ENCODE measurements at places on chromosomes 7 and 10. TPM values are rescaled to one million over a fixed set of nuclear protein-coding genes. Genes with fewer than 3 reads are reported as not detected.

GRCh38 chr10:47257396-47258120, 42.4 kb upstream of the GDF10 start:
- H3K4me3 ChIP-seq: no peak overlapping the region
- DNase-seq: peak; percentile 71
- no peaks in the 10 kb centered on the region for H3K36me3 ChIP-seq
- H3K4me1 ChIP-seq: peaks cover 36% of the 10 kb centered on the region

- no peak within 1 kb of the TSS for H3K27ac ChIP-seq
- H3K4me1 ChIP-seq: peaks cover 4% of the 10 kb centered on the region
- peaks cover 14% of the 10 kb centered on the region for H3K27me3 ChIP-seq
- no peak for DNase-seq
- no peaks in the 10 kb centered on the region for H3K36me3 ChIP-seq
These were observed at the start of the genes DYDC1 and DYDC2 for GRCh38 chr10:80356563-80356988. Gene DYDC1, minus strand, starts transcription at chr10:80356755. Its CDS starts 4,154 bp downstream, at chr10:80352601. Gene DYDC2, plus strand, starts transcription at chr10:80356781. Its CDS starts 5,663 bp downstream, at chr10:80362444.

DNA sequence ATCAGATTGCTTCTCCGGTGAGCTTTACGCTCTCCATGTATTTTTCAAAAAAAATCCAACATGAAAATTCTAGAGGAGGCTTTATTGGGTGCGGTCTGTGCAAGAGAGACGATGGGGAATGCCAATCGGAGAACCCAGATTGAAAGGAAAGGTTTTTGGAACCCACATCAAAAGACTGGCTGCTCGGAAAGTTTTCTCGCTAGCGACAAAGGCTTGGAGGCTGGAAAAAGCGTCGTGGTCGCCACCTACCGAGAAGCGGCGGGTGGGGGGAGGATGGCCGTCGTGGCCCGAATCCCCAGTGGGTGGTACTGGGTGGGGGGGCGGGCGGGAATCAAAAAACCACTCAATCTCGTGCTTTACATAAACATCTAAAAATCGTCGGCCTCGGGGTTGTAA, 1.1 kb upstream of the GTF2I start:
- peak; percentile 50 for DNase-seq
- H3K36me3 ChIP-seq: peaks cover 28% of the 10 kb centered on the region
- H3K4me3 ChIP-seq: peak overlapping the region; percentile 100
- peaks cover 29% of the 10 kb centered on the region for H3K4me1 ChIP-seq
- H3K27ac ChIP-seq: no peak overlapping the region

DNA sequence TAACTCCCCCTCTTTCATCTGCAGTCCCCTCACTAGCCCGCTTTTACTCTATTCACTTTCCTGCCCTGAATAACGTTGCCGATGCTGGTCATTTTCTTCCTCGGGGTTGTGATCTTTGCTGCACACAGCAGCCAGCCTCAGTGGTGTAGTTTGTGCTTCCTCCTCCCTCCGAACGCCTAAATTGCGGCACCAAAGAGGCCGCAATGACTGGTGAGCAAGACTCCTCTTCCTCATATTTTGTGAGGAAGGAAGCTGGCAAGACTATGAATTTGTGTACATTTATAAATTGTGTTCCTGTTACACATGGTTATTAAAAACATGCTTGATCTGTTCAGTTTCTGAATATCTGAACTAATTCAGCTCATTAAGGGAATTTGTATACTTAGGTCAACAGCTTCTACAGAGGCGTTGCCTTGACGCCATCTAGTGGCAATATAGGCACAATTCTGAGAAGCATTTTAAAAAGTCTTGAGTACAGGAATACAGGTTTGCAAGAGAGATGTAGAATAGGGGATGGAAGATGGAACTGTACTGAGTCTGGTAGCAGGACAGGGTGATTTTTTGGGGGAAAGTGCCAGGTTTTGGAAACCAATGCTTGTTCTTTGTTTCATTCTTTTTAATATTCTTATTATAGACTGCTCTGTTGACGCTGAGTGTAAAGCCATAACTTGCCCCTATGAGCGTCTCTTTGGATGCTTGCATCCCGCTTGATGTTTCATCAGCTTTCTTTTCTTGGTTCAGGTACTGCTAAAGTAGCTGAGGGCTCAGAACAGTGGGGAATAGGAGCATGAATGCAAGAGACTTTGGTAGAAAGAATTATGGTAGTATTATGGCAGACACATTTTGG, 4.1 kb upstream of the TAS2R5 start:
- H3K4me1 ChIP-seq: no peaks in the 10 kb centered on the region
- H3K27ac ChIP-seq: no peak overlapping the region
- H3K4me3 ChIP-seq: no peak overlapping the region
- H3K36me3 ChIP-seq: no peaks in the 10 kb centered on the region
- no peaks in the 10 kb centered on the region for H3K27me3 ChIP-seq

GRCh38 chr7:131525820-131526219, 30.6 kb downstream of the PODXL start:
- H3K27me3 ChIP-seq: no peaks in the 10 kb centered on the region
- no peaks in the 10 kb centered on the region for H3K4me1 ChIP-seq
- no peak overlapping the region for H3K4me3 ChIP-seq
- no peak overlapping the region for H3K27ac ChIP-seq

DNA sequence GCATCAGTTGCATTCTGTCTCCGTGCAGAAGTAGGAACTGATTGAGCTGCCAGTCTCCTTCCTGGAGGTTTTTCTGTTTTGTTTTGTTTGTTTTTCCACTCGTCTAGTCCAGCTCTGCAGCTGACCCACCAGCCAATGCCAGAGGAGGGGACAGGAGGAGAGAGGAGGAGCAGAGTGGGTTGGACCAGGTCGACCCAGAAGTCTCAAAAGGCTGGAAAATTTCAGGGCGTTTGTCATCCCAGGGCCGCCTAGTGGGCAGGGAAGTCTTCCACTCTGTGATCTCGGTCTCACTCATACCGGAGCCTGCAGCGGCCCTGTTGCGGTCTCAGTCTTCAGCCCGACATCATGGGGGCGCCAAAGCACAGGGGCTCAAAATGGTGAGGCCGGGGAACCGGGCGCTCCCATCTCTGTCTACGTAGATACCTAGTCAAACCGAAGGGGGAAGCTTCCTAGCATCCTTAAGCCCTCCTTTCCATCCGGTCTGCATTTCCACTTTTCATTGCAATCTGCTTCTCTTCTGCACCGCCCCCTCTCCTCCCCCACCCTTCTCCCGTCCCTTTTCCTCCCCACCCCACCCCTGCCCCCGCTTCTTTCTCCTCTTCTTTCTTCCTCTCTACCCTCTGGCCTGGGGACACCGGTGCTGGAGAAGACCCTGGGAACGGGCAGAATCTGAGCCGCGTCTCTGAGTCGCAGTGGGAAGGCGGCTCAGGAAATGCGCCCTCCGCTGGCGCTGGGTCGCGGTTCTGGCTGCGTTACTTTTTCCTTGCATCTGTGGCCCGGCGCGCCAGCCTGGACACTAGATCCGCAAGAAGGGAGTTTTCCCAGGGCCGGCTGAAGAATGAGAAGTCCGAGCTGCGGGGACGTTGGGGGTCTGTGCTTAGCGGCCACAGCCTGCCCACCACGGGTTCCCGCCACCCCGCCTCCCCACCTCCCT, 16.2 kb upstream of the PAX2 start:
- H3K36me3 ChIP-seq: no peaks in the 10 kb centered on the region
- no peak overlapping the region for H3K27ac ChIP-seq
- H3K27me3 ChIP-seq: peaks cover 99% of the 10 kb centered on the region

- peak; percentile 31 for DNase-seq
- no peak overlapping the region for H3K27ac ChIP-seq
- no peaks in the 10 kb centered on the region for H3K4me1 ChIP-seq
- H3K4me3 ChIP-seq: no peak overlapping the region
- no peaks in the 10 kb centered on the region for H3K27me3 ChIP-seq
These were observed 100.4 kb upstream of the RET start for GRCh38 chr10:42976351-42977031.

The PYROXD2 gene
- total RNA-seq: 13.8 TPM

DNA sequence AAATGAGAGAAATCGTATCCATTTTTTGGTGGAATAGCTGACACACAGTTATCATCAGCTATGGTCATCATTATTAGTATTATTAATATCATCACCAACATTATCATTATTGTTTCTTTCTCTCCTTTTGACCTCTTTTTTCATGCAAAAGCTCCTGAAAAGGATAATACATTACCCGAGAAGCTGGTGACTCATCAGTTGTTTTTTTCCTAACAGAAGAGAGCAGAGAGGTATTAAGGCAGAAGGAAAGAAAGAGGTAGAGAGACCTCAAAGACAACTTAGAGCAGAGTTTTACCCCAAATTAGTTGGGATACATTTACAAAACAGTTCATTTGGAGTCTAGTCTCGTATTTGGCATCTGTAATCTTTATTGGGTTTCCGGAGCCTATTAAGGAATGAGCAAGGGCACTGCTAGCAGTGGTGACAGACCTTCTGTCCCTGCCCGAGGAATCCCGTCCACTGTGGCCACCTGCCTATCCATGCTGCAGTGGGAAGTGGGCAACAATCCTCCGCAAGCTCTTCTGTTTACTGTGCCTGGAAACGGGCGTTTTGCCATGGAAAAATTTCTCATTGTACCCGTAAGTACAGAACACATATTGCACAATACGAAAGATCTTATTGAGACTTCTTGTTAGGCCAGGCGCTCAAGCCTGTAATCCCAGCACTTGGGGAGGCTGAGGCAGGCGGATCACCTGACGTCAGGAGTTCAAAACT, 170.0 kb upstream of the MKLN1 start:
- DNase-seq: no peak
- peaks cover 33% of the 10 kb centered on the region for H3K4me1 ChIP-seq
- no peak overlapping the region for H3K27ac ChIP-seq
- no peaks in the 10 kb centered on the region for H3K27me3 ChIP-seq

GRCh38 chr10:132275426-132276178, 32.1 kb downstream of the STK32C start:
- H3K4me3 ChIP-seq: no peak overlapping the region
- no peaks in the 10 kb centered on the region for H3K4me1 ChIP-seq
- no peaks in the 10 kb centered on the region for H3K36me3 ChIP-seq
- H3K27me3 ChIP-seq: peaks cover 23% of the 10 kb centered on the region
- no peak for DNase-seq

The GPC2 gene
- total RNA-seq: 4.4 TPM

DNA sequence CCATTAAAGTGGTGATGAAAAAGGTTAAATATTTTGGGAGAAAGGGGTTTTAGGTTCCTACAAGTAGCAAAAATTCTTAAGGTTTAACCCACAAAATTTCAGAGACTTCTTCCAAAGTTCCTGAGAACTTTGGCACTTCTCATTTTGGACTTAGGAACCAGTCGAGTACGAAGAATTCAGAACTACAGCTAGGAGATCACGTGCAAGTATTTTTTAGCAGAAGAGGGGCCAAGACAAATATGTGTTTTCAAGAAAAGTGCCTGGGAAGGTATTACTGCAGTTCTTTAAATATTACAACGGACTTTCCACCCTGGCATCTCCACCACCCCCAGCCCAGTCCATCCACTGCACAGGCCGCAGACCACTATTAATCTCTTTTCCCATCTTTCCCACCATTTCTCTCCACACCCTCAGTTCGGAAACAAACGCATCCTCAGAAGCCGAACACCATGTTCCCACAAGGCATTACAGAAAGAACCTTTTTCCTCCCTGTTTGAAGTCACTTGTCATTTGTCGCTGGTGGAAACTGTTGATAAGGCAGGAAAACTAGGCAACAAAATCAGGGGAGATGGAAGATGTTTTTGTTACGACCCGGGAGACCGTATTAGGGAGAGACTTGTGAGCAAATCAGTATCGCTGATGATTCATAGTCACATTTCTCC, 7.1 kb downstream of the INHBA start:
- H3K36me3 ChIP-seq: peaks cover 78% of the 10 kb centered on the region
- H3K4me1 ChIP-seq: peaks cover 30% of the 10 kb centered on the region
- peak overlapping the region; percentile 92 for H3K27ac ChIP-seq
- no peak for DNase-seq
- H3K4me3 ChIP-seq: peak overlapping the region; percentile 58

The GATAD1 gene
- 14.6 TPM for total RNA-seq

- no peaks in the 10 kb centered on the region for H3K27me3 ChIP-seq
- H3K4me3 ChIP-seq: no peak overlapping the region
- no peak overlapping the region for H3K27ac ChIP-seq
These were observed 38.0 kb downstream of the CSGALNACT2 start for GRCh38 chr10:43176271-43176670.

GRCh38 chr10:132855889-132856288, 69.9 kb upstream of the NKX6-2 start:
- peaks cover 16% of the 10 kb centered on the region for H3K27me3 ChIP-seq
- H3K27ac ChIP-seq: no peak overlapping the region
- DNase-seq: no peak
- no peaks in the 10 kb centered on the region for H3K4me1 ChIP-seq
- H3K36me3 ChIP-seq: no peaks in the 10 kb centered on the region
- no peak overlapping the region for H3K4me3 ChIP-seq

DNA sequence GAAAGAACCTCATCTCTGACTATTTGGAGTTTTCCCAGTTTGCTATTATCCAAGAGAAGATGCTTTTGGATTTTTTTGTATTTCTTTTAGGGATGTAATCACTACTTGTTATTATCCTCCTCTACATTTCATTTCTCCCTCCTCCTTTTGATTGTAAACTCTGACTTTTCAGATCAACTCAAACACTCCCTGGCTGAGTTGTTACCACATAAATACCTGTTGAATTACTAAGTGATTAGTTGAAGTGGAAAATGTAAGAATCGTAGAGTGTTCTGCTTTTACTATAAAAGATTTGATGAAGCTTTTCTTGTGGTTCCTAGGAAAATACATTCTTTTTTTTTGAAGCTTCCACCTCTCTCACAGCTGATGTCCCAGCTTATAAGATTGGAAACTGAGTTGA, 164.1 kb upstream of the C1GALT1 start:
- no peaks in the 10 kb centered on the region for H3K4me1 ChIP-seq
- DNase-seq: no peak
- H3K27ac ChIP-seq: no peak overlapping the region
- H3K27me3 ChIP-seq: no peaks in the 10 kb centered on the region
- H3K36me3 ChIP-seq: no peaks in the 10 kb centered on the region

- H3K4me1 ChIP-seq: peaks cover 44% of the 10 kb centered on the region
- no peaks in the 10 kb centered on the region for H3K27me3 ChIP-seq
- no peak overlapping the region for H3K4me3 ChIP-seq
- DNase-seq: no peak
- H3K27ac ChIP-seq: peak overlapping the region; percentile 84
These were observed 117.8 kb upstream of the MYO3A start for GRCh38 chr10:25815999-25816768.

The CPA1 gene
- not detected for total RNA-seq

The COL1A2 gene
- total RNA-seq: 4,473 TPM

GRCh38 chr10:2981361-2981801, 86.0 kb upstream of the PFKP start:
- peak overlapping the region; percentile 32 for H3K4me3 ChIP-seq
- no peaks in the 10 kb centered on the region for H3K36me3 ChIP-seq
- DNase-seq: peak; percentile 91

GRCh38 chr10:61408105-61408504, 45.1 kb downstream of the TMEM26 start:
- no peak overlapping the region for H3K27ac ChIP-seq
- H3K4me1 ChIP-seq: no peaks in the 10 kb centered on the region

- no peaks in the 10 kb centered on the region for H3K36me3 ChIP-seq
- H3K4me3 ChIP-seq: no peak overlapping the region
- H3K4me1 ChIP-seq: no peaks in the 10 kb centered on the region
These were observed 63.0 kb downstream of the GRID1 start for GRCh38 chr10:86303626-86304025.

DNA sequence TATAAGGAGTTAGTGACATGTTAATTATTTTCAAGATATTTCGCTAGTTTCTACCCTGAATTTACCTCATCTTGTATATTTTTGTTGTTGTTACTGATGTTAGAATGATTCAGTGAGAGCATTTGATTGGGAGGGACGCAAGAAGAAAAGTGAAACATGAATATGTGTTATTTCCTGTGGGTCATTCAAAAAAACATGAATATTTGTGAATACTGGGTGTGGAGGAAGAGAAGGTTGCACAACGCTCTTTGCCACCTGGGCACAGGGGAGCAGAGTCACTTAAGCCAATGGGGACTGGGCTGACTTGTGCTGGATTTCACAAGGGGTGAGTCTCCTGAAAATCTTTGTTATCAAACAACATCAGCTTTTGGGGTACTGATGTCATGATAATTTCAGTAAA, 39.5 kb downstream of the AGK start:
- H3K27ac ChIP-seq: no peak overlapping the region
- H3K4me3 ChIP-seq: no peak overlapping the region
- no peaks in the 10 kb centered on the region for H3K27me3 ChIP-seq
- peaks cover 25% of the 10 kb centered on the region for H3K4me1 ChIP-seq
- peaks cover 6% of the 10 kb centered on the region for H3K36me3 ChIP-seq
